DMS153 (cell line): ENCODE measurements at places on chromosomes 6 and 20.

- DNase-seq: no peak
Measured at GRCh38 chr6:105458084-105458483, 55.2 kb upstream of the PREP start.

GRCh38 chr6:4256969-4257368, 121.6 kb upstream of the ECI2 start:
- no peak for DNase-seq

DNA sequence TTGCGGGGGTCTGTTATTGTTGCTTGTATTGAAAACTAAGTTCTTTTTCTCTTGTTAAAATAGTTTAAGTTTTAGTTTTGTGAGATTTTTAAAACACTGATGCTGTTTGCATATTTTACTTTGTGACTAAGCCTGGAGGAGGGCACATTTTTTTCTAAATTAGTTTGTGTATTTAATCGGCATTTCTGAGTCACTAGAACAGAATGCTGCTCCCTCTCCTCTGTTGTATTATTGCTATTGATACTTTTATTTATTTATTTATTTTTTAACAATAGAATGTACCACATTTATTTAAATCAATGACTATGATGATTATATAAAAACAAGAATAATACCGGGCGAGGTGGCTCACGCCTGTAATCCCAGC, 5.1 kb upstream of the FAM50B start:
- DNase-seq: no peak

GRCh38 chr6:121274666-121275295, 59.5 kb downstream of the TBC1D32 start:
- no peak for DNase-seq

DNA sequence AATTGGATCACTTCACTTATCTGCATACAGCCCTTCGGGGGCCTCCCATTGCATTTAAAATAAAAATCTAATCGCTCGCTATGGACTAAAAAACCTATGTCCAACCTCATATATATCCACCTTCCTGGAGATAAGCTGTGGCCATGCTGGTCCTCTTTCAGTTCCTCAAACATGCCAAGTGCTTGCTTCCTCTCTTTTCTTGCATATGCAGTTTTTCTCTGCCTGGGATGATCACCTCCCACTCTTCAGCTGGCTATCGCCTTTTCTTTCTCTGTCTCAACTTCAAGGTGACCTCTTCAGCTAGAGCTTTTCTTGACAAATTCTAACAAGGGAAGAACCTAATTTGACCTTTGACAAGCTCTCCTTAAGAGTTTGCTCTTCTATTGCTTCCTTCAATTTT, 5.6 kb upstream of the TFB1M start:
- DNase-seq: no peak

DNA sequence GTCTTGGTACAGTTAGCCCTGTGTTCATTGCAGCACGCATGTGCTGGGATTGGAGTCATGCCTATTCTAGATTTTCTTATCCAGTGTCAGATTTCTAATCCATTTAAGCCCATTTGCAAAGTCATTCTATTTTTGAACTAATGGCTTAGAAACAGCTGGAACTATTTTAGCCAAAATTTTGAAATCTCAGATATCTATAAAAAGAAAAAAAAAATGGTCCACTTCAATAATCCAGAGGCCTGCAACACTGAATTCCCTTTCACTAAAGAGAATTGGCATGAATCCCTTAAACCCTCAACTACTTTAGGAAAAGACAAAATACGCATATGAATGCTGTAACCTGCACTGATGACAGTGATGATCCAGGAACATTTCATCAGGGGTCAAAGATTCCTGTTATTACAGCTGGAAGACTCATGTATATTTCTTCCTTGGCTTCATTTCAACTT, 1.5 kb downstream of the COL21A1 start:
- DNase-seq: no peak

GRCh38 chr6:29146179-29146578, 24.5 kb upstream of the OR2J2 start:
- DNase-seq: no peak

GRCh38 chr20:64192406-64192805, 28.2 kb downstream of the MYT1 start:
- no peak for DNase-seq

- no peak for DNase-seq
Measured at GRCh38 chr6:156407334-156407733, 369.8 kb upstream of the ARID1B start.

DNA sequence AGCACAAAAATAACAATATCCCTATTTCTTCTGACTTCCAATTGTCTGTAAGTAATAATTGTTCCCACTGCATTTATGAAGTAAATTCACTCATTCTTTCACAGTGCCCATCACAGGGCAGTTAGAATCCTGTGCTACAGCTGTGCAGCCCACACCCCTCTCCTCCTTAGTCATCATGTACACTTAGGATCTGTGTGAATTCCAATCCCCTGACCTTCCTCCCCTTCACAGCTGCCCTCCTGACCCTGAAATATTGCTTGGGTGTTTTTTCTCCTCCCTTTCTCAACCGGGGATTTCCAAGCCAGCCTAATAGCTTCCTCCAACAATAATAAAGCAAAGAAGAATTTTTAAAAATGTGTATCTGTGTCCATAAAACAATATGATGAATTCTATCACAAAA, 91.5 kb upstream of the BEND6 start:
- DNase-seq: no peak

GRCh38 chr6:28161410-28162079, 19.9 kb downstream of the ZKSCAN8 start:
- peak; percentile 39 for DNase-seq

GRCh38 chr6:142925575-142926110, 19.3 kb downstream of the HIVEP2 start:
- DNase-seq: no peak

GRCh38 chr20:63940071-63940471, 16.1 kb downstream of the UCKL1 start:
- no peak for DNase-seq

GRCh38 chr6:17061097-17061496, 40.8 kb upstream of the STMND1 start:
- DNase-seq: no peak

- DNase-seq: no peak
Measured at GRCh38 chr6:136282906-136283305, 6.7 kb downstream of the BCLAF1 start.

DNA sequence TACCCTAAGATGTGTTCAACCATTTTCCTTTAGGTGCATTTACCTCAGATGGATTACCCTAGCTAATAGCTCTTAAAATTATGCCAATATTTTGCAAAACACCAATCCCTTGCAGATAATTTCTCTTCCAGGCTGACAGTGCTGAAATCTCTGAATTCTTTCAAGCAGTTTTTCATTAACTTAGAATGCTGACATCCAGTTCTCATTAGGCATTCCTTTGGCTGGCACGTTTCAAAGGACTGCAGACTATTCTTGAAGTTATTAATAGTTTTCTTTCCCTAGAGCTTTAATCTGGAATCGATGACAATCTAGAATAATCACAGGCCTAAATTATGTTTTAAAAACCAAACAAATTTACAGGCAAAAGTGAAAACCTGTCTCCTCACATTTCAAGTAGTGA, 68.3 kb downstream of the SMLR1 start:
- DNase-seq: no peak

DNA sequence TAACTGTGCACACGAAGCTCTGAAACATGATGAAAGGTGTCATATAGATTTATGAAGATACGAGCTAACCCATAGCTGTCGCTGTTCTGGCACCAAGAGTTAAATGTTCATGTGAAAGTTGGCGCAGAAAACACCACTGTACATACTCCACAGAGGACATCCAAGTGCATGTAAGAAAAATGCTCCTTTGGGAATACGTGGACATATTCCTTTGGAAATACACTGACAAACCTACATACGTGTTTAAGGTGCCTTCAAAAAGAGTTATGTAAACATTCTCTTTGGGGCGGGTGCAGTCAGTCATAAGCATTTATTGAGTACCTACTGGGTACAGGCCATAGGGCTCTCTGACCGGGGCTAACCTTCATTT, 723 bp upstream of the ARID1B start:
- no peak for DNase-seq
